ENCODE measurements at places on chromosomes 12 and 14. TPM values are rescaled to one million over a fixed set of nuclear protein-coding genes. Genes with fewer than 3 reads are reported as not detected.

Gene CNPY2
- total RNA-seq, result 91.8 TPM

Gene MAP1LC3B2
- 12.7 TPM for total RNA-seq

Gene RFX4
- 39.5 TPM for total RNA-seq

DNA sequence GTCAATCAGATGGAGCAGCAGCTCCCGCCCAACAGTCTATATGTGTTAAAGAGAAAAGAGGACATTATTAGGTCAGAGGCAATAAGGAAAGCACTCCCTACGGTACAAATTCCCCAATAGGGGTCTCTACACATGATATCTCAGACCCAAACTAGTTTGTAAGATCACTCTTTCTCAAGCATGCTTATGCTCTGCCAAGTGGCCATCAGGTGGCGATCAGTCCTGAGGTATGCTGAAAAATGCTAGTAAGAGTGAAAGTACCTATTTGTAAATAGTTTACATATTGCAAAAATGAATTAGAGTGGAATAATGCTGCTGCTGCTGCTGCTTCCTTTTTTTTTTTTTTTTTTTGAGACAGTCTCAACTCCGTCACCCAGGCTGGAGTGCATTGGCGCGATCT lies 61.0 kb downstream of the CPM start:
- no peak for DNase-seq

- no peak for DNase-seq
Observed at GRCh38 chr14:91341751-91342154, 75.9 kb downstream of the CCDC88C start.
